T-helper 2 cell treated with Interferon-gamma antibody and Interleukin-4, amounts not matched to agents 5 μg/mL and 100 μg/mL, for 36 hours (primary cell): ENCODE measurements at places on chromosomes 6 and 20.

DNA sequence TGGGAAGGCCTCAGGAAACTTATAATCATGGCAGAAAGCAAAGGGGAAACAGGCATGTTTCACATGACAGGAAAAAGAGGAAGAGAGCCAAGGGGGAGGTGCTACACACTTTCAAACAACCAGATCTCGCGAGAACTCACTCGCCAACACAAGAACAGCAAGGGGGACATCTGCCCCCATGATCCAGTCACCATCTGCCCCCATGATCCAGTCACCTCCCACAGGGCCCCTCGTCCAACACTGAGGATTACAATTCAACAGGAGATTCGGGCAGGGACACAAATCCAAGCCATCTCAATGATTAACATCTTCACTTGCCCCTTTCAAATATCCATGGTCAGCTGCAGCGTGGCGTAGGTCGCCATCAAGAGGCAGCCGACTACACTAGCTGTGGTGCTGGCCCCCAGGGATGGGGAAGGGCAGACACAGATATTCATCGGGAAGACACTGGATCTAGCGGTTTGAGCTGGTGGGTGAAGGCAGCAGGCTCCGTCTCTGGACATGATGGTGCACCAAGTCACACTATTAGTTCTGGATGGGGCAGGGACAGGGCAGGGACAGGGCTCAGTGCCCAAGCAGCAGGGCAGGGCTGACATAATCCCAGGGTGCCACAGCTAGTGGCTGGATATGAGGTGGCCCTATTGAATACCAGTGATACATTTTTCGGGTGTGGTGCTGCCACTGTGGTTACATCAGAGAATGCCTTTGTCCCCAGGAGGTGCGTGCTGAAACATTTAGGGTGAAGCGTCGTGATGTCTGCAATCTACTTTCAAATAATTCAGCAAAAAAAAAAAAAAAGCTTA lies 31.6 kb downstream of the TUBB2B start:
- DNase-seq, result no peak

GRCh38 chr20:44942264-44942973 lies 17.8 kb downstream of the TOMM34 start:
- no peak for DNase-seq

DNA sequence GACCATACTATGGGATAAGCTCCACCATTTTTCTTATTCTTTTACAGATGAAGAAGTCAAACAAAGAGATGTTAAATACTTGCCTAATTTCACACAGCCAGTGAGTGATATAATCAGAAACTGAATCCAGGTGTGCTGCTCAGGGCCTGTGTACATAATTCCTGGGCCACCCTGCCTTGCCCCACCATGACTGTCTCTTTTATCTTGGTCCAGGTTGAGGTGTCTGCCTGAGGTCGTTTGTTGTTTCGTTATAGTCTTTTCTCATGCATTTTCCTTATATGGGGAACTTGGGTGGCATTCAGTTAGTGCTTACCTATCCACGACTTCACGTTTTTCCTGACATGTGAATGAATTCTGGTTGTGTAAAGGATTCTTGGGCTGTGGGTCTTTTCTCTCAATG lies 277.6 kb downstream of the COL12A1 start:
- DNase-seq, result no peak

DNA sequence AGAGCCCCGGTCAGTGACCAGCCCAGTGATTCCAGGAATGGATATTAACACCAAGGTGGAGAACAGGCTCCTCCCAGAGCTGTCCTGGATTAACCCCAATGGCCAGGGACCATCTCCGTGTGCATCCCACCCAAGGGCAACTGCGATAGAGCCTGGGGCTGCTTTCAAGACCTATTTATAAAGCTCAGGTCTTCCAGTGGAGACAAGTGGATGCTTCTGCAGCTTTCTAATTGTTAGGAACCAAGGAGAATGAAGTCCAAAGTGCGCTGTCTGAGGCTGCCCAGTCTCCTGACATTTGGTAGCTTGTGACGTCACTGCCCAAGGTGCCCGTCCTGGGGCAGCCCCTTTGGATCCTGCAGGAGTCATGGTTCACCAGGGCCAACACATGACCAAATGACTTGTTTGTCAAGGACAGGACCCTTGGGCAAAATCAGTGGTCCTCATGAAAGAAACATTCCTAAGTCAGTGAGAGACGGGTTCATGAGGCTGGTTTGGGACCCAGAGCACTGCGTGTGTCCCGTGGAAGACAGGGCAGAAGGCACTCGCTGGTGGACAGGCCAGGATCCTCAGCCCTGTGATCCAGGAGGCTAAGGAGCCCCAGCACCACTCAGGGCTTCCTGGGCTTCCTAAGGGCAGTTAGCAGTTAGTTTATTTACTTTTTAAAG lies 174.9 kb downstream of the ANKRD60 start:
- DNase-seq, result no peak

- no peak for DNase-seq
These were observed 56.6 kb upstream of the RREB1 start for GRCh38 chr6:7050872-7051779.

DNA sequence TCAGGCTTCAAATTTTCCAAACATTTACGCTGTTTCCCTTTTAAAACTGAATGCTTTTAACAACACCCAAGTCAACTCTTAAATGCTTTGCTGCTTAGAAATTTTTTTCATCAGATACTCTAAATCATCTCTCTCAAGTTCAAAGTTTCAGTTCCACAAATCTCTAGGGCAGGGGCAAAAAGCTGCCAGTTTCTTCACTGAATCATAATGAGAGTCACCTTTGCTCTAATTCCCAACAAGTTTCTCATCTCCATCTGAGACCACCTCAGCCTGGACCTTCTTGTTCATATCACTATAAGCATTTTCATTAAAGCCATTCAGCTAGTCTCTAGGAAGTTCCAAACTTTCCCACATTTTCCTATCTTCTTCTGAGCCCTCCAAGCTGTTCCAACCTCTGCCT lies 69.1 kb downstream of the RNF217 start:
- DNase-seq, result no peak

DNA sequence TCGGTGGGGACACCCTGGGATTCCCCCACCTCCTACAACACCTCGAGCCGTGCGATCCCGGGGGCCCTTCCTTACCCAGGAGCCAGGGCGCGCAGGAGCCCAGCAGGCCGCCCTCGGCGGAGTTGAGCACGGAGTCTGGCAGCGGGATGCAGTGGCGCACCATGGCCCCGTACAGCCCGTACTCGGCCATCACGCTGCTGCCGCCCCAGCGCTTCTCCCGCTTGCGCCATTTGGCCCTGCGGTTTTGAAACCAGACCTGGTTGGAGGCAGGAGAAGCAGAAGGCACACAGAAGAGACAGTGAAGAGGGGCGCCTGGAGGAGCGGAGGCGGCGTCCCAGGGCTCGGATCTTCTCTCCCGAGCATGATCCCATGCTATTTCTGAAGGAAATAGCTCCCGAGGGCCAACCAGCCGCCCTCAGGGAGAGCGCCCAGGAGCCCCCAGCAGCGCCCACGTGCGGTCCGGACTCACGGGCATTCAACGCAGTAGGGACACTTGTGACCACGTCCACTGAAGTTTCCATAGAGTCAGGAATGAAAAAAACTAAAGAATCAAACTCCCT lies 4.3 kb downstream of the VSX1 start:
- DNase-seq, result no peak

DNA sequence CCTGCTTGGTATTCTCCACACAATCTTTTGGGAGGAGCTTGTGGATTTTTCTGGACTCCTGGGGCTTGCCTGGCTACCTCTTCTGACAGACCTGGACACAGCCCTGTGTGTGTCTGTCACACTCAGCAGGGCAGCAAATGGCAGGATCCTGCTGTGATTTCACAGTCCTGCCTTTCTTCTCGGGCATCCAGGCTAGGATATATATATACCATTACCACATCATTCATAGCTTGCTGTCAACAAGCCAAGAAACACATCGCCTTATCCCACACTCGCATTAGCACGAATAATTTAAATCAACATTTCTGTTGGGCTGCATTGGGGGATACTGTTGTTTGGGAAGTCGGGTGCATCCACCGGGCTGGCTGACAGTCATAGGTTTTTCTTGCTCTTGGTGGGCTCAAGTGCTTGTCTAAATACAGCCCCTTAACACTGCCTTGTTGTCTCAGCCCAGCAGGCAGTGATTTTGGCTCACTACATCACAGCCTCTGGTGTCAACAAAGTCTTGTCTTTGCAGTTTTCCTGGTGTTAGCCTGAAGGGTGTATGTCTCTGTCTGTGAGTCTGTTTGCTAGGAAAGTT lies 154.9 kb upstream of the FERMT1 start:
- no peak for DNase-seq

DNA sequence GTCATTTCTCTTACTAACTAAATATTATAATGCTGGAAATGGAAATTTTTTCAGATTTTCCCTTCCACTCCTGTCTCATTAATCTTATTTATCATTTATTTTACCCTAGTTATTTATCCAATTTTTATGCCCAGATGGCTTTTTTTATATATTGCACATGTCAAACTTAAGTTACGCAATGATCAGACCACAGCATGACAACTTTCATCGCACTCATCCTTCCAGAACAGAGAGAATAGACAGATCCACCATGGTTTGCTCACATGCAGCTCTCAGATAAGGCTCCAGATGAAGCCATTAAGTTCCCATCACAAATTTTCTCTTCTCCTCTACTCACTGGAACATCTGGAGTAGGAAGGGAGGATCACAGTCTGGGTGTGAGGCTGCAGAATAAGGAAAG lies 48.7 kb downstream of the MAP7 start:
- no peak for DNase-seq

GRCh38 chr6:160039441-160039840 lies 70.6 kb downstream of the IGF2R start:
- no peak for DNase-seq

DNA sequence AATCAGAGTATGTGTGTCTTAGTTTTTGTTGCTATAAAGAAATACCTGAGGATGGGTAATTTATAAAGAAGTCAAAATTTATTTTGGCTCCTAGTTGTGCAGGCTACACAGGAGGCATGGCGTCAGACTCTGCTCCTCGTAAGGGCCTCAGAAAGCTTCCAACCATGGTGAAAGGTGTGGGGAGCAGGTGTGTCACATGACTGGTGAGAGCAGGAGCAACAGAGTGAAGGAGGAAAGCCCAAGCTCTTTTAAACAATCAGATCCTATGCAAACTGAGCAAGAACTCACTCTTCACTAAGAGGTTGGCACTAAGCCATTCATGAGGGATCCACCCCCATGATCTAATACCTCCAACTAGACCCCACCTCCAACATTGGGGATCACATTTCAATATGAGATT lies 1524.3 kb downstream of the HACE1 start:
- DNase-seq, result no peak

DNA sequence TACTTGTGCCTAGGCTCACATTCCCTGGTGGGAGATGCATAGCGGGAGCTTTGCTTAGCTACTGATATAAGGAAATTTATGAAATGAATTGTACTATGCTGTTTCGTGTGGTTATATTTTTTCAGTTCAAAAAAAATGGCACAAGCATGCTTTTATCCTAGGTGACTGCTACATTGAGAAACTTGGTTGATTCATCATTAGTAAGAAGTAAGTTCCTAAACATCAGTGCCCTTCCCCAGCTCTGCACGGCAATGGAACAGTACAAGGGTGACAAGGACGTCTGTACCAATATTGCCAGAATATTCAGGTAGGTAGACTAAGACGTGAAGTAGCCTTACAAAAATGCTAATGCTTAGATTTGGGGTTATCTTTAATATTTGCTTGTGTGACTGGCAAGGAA lies 79.7 kb downstream of the ARMC2 start:
- no peak for DNase-seq

DNA sequence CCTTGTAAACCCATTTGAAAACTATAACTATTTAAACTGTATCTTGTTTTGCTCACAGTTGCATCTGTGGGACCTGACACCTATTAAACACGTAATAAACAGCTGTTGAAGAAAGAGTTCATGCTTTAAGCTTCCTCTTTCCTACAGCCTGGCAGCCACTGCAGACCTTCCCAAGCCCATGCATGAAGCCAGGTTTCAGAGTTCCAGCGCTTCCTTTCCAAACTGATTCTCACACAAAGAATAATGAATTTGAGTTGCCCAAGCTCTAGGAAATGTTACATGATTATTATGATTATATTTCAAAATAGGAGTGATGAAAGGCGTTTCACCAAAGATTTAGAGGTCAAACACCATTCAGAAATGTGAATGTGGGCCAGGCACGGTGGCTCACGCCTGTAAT lies 3.7 kb downstream of the AGPAT4 start:
- DNase-seq, result no peak

DNA sequence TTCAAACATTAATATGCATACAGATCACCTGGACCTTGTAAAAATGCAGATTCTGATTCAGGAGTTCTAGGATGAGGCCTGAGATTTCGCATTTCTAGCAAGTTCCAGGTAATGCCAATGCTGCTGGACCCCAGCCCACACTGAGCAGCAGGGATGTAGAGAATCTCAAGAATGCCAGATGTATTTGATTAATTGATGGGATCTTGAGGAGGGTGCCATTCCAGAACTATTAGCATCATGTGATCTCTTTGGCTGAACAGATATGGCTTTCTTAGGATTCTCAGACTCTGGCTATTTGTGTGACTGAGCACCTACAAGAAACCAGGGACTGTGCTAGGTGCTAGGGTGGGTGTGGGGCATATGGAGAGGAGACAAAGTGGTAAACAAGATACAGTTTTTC lies 16.5 kb upstream of the SNX3 start:
- no peak for DNase-seq

GRCh38 chr6:45470131-45470738 lies 92.5 kb upstream of the SUPT3H start:
- DNase-seq, result no peak

GRCh38 chr6:55227862-55228261 lies 53.5 kb downstream of the HCRTR2 start:
- DNase-seq, result no peak
